Upper lobe of right lung (tissue), 1 donor: ENCODE measurements at places on chromosomes 2 and 18.

GRCh38 chr2:188664951-188665595 is 309.1 kb upstream of the COL3A1 start:
- no peak for DNase-seq

GRCh38 chr2:70751881-70752280 is 16.1 kb downstream of the ADD2 start:
- no peak for DNase-seq

- no peak for DNase-seq
Measured at GRCh38 chr2:72846171-72847095, 20.6 kb upstream of the EXOC6B start.

DNA sequence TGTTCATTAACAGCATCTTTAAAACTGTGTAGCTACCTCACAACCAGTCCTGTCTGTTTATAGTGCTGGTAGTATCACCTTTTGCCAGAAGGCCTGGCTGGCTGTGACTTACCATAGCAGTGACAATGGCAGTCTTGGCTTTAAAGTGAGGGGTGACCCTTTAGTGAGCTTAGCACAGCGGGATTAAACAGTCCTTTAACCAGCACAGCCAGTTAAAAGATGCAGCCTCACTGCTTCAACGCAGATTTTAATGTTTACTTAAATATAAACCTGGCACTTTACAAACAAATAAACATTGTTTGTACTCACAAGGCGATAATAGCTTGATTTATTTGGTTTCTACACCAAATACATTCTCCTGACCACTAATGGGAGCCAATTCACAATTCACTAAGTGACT is 7.0 kb downstream of the RRM2 start:
- no peak for DNase-seq

- peak; percentile 46 for DNase-seq
Measured at GRCh38 chr18:48942086-48942485, 8.7 kb downstream of the SMAD7 start.

DNA sequence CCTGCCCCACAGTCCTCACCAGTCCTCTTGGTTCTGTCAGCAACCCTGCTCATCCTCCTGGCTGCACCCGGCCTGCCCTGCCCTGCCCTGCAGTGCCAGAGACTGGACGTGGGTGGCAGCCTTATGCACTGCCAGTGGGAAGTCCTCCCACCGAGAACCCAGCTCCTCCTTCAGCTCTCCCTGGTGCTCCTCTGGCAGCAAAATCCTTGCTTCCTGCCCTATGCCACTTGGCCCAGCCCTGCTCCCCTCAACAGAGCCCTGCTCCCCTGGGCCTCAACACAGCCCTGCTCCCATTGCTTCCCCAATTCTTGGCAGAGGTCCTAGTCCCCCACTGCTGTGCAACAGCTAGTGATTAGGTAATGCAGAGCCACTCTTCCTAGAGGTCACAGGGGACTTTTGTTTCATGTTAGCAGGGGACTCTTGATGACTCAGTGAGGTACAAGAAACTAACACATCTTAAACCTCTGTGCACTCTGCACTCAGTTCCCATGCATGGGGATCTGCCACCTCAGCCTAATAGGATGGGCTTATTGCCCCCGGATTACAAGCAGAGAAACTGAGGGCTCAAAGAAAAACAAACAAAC is 58.0 kb upstream of the EDAR start:
- DNase-seq, result no peak

DNA sequence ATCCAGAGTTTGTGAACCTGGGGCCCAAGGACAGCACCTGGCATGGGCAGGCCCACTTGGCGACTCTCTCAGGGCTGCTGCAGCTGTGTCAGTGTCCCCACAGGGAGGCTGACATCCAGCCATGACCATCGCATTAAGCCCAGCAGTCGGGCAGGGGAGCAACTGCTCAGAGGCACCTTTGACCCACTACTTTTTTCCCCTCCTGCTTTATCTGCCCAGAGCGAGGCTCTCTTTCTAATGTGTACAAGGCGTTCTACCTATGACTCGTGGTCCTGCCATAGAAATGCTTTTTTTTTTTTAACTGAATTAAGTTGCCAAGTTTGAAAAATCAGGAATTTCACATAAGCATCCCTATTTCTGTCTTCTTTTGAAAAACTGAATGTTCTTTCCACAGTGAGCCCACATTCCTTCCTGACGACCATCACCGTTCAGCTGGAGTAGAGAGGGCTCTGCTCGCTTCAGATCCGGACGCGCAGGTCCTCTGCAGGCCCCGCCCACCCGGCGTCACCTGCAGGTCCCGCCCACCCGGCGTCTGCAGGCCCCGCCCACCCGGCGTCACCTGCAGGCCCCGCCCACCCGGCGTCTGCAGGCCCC is 403 bp upstream of the CLUL1 start:
- no peak for DNase-seq

- no peak for DNase-seq
Measured at GRCh38 chr2:39881948-39882347, 102.9 kb upstream of the THUMPD2 start.

GRCh38 chr2:42086500-42086953 is 38.7 kb downstream of the PKDCC start:
- no peak for DNase-seq

DNA sequence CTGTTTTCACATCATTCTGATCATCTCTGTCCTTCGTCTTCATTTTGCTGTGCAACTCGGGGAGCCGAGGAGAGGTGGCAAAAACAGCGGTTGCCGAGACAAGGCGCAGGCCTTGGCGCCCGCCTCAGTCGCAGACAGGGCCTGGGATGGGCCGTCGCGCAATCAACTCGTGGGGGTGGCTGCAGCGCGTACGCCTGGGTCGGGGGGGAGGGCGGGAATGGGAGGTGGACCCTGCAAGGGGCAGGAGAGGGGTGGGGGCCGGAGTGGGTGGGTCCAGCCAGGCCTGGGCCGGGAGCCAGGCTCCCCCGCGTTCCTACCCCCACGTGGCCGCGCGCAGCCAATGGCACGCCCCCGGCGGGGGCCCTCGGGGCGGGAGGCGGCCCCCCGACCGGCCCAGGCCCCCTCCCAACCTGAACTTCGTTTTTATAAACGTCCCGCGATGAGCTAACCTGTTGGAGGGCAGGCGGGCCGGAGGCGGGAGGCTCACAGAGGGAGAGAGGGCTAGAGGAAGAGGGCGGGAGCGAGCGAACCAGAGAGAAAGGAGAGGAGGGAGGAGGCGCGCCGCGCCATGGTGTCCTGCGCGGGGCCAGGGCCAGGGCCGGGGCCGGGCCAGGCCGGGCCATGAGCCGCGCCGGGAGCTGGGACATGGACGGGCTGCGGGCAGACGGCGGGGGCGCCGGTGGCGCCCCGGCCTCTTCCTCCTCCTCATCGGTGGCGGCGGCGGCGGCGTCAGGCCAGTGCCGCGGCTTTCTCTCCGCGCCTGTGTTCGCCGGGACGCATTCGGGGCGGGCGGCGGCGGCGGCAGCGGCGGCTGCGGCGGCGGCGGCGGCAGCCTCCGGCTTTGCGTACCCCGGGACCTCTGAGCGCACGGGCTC is at the start of gene HOXD13:
TSS of gene HOXD13 (plus strand) at position 452 of the 875 bp plus-strand sequence. CDS start at position 622, 170 bp downstream.
- no peak for DNase-seq

GRCh38 chr2:239177325-239177724 is 223.5 kb downstream of the HDAC4 start:
- no peak for DNase-seq

- no peak for DNase-seq
Measured at GRCh38 chr2:53536583-53537361, 230.8 kb upstream of the CHAC2 start.

- DNase-seq, result peak; percentile 73
Measured at GRCh38 chr2:134245340-134245984, 8.4 kb upstream of the MGAT5 start.

- no peak for DNase-seq
Measured at GRCh38 chr18:54316071-54316820, 41.4 kb downstream of the STARD6 start.

DNA sequence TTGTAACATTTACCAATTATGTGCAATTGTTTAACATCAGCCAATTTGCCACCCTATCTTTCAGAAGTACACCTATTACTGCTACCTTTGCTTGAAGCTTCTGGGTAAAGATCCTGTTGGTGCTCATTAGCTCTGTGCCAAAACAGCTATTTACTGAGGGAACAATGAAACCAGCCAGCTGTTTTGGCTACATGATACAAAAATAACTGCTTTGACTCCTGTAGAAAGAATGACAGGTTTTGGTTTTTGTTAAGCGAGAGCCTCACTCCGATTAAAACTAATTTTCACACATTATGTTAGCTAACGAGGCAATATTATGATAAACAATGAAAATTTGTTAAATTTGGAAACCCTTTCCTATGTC is 907.0 kb downstream of the EPHA4 start:
- DNase-seq, result no peak

GRCh38 chr2:16645775-16646559 is 19.7 kb downstream of the CYRIA start:
- DNase-seq, result no peak

- DNase-seq, result no peak
Measured at GRCh38 chr2:9240745-9241144, 34.1 kb downstream of the ASAP2 start.

DNA sequence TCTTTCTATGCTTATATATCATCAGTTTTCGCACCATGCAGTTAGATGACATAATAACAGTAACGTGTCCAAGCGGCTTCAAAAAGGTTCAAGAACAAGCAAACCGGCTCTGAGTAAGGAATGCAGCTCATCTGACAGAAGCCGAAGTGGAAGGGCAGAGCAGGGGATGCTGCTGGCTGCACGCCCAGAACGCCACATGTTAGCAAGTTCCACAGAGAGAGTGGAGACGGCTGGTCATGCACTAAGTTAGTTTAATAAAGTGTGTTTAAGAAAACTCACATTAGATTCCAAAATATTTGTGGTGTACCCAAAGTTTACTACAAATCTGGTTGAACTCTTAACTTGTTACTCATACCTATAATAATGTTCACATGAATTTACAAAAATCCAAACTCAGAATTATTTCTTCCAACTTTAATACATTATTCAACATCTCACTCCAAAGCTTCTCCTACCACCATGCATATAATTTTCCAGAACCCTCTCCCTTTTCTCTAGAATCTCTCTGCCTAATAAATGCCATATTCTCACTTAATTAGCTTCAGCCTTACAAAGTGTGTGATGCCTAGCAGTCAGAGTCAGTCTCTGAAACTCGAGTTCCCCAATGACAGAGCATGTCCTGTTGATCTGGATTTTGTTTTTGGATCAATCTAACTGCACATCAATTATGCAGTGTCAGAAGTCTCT is 170.0 kb downstream of the DNAH7 start:
- DNase-seq, result peak; percentile 76

DNA sequence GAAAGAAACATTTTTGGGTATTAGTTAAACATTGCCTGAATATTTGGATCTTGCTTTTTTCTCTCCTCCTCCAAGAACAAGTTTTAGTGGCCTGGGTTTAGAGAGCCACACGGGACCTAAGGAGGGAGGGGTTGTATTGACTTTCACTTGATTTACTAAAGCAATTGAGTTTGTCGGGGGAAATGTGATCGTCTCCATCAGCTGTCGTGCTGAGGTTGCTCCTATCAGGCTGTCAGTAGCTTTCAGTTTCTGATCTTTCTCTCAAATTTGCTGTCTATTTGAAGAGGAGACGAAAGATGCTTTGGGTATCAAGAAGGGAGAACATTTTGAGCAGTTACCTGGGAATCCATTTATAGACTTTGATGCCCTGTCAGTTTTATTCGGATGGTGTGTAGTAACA is 106.0 kb downstream of the SETBP1 start:
- DNase-seq, result no peak

- no peak for DNase-seq
Measured at GRCh38 chr2:49973917-49974368, 819.6 kb upstream of the FSHR start.

DNA sequence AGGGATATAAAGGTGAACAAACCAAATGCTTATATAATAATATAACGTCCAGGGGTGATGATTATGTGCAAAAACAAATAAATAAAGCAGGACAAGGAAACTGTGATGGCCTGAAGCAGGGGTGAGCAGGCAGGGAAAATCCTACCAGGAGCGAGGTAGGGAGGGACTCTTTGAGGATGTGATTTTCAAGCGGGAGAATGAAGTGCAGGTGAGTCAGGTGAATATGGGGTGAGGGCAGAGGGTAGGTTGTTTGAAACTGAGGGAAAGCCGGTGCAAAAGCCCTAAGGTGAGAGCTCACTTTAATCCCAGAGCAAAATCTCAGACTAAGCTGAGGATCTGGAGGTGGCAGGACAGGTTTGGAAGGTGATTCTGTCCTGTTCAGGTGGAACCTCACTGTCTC is 40.7 kb downstream of the CYP26B1 start:
- DNase-seq, result no peak

- DNase-seq, result no peak
Measured at GRCh38 chr2:191321861-191322662, 76.9 kb downstream of the MYO1B start.

DNA sequence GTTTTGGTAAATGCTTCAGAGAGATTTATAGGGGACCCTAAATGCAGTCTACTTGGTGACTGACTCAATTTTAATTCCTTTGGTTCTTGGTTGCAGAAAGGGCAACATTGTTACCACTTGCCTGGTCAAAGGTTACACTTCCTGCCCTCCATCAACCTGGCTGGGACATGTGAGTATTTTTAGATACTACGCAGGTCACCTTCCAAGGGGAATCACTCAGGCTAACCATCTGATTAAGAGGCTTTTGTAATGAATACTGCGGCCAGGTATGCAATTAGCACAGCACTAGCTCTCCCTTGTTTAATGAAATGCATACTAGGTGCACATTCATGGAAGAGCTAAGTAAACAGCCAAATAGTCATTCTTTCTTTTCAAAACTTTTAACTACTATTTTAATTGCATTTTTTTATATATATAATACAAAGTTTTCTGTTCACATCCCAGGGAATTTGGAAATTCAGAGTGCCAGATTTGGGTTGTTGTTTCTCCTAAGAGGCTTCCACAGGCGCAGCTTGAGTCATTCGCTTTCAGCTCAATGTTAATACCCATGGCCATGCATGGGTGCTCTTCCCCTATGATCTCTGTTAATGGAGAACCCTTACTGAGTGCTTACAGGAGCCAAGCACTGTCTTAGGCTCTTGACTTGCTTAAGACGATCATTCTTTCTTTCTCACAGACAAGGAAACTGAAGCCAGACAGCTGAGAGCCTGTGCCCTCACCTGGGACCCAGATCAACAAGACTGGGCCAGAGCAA is 152.2 kb downstream of the MTX2 start:
- DNase-seq, result no peak

DNA sequence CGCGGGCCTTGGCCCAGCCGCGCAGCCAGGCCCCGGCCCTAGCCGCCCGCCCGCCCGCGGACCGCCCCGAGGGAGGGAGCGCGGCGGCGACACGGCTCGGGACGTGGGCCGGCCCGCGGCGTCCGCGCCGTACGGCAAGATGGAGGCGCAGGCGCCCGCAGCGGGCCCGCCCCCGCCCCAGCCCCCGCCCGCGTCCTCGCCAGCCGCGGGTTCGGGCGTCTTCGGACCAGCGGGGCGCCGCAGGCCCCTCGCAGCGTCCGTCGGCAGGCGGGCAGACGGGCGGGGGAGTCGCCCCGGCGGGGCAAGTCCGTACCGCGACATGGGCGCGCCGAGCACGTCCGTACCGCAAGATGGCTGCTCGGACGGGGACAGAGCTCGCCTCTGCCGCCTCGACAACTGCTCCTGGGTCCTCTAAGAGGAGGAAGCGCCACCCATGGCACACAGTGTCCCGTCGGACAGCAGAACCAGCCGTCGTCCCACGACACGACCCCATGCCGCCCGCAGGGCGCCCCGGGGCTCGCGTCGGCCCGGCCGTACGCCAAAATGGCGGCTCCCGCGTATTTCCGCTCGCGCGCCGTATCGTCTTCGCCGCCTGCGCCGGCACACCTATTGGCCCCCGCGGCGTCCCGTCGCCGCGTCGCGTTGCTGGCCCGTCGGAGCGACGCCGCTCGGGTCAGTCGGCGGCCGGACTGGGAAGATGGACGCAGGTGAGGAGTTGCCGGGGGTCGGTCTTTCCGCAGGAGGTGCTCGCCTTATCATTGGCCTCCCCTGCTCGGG is at the start of the genes ATG4B and THAP4:
TSS of gene ATG4B (plus strand) at position 676 of the 777 bp plus-strand sequence. CDS start at position 698, 22 bp downstream.
TSS of gene THAP4 (minus strand) at position 141 of the 777 bp plus-strand sequence. CDS start 141 bp downstream, outside the sequence.
- DNase-seq, result peak; percentile 94
